ENCODE measurements at places on chromosomes 16 and 17. TPM values are rescaled to one million over a fixed set of nuclear protein-coding genes. Genes with fewer than 3 reads are reported as not detected.

GRCh38 chr16:2838928-2839327 lies 8.8 kb downstream of the ZG16B start:
- DNase-seq: peak; percentile 76

DNA sequence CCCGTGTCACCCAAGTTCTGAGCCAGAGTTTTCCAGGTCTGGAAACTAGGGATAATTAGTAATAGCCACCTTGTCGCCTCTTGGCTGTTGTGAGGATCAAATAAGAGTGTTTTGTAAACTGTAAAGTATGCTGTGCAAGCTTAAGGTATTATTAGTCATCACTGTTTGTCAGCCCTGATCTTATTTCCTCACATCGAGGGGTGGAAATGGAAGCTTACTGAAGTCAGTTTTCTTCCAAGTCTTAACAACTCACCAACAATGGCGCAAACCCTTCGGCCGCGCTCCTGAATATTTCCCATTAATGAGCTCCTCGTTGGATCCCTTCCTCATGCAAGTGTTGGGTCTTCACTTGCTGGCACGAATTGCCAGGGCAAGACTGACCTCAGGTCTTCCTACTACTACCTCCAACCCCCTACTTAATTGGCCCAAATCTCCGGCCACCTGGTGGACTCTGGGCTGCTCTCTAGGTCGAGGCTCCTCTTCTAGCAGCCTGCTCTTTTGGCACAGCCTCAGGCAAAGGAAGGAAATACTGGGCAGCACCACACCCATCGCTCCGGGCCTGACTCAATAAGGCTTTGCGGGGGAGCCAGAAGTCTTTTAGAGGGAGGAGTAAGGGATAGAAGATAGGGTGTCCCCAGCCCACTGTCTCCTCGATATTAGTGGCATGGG lies 885 bp upstream of the SLC35B1 start:
- peak; percentile 67 for DNase-seq

- no peak for DNase-seq
These were observed 23.9 kb downstream of the AMFR start for GRCh38 chr16:56401482-56401881.

- no peak for DNase-seq
These were observed 3.9 kb downstream of the GLIS2 start for GRCh38 chr16:4319454-4320421.

- DNase-seq: no peak
These were observed 36.3 kb downstream of the PECAM1 start for GRCh38 chr17:64354396-64354795.

GRCh38 chr16:66651965-66652364 lies 44.6 kb downstream of the CMTM4 start:
- DNase-seq: no peak

DNA sequence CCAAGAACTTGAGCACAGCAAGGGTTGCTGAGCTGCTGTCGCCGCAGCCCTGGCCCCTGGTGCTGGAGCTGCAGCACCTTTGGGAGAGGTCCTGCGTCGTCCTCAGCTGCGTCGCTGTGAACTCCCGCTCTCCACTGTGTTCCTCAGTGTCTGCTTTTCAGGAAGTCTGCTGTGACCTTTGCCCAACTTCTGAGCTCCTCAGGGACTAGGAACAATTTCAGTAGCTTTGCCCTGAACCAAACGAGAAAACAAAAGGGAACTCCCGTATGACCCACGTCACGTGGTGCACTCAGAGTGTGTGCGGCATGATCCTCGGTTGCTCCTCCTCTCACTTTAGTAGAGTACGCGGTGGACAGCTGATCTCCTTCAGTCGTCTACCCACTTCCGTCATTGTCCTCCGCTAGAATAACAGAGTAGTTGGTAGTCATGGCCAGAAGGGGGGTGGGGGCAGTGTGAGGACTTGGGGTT lies 44.2 kb downstream of the WDR45B start:
- no peak for DNase-seq

DNA sequence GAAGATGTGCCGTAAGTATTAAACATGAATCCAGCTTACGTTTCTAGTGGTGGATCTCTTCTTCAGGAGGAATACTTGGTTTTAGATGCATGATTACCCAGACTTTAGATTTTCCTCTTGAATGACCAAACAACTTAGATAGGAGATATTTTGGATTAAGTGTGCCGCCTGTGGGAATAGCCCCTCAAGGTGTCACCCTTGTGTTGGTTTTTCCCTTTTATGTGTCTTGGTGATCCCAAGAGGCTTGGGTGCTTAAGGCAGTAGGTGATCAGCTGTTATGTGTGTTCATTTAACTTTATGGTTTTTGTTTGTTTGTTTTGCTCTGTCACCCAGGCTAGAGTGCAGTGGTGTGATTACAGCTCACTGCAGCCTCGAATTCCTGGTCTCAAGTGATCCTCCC lies 115.1 kb downstream of the PPM1E start:
- DNase-seq: no peak

The PNPO gene
- 26.9 TPM for total RNA-seq

The ZG16 gene
- not detected for total RNA-seq

The UNK gene
- total RNA-seq: 15.6 TPM
